Activated CD4-positive, alpha-beta T cell treated with anti-CD3 and anti-CD28 coated beads, Interleukin-2, amount 50 U/mL, for 16 hours (primary cell): ENCODE measurements at places on chromosomes 12 and 14.

DNA sequence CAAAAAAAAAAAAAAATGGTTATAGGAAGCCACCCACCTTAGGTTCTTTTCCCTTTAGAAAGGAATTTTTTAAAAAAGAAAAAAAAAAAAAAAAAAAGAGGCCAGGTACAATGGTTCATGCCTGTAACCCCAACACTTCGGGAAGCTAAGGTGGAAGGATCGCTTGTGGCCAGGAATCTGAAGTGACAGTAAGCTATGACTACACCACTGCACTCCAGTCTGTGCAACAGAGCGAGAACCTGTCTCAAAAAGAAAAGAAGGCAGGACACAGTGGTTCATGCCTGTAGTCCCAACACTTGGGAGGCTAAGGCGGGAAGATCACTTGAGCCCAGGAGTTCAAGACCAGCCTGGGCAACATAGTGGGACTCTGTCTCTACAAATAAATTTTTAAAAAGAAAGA is 36.0 kb downstream of the SPTLC2 start:
- no peak for DNase-seq

GRCh38 chr12:3227076-3227975 is 150.1 kb downstream of the TSPAN9 start:
- no peak for DNase-seq

GRCh38 chr14:22096514-22096895 is 422.9 kb upstream of the OR4E1 start:
- DNase-seq, result peak; percentile 35

- DNase-seq, result no peak
Observed at GRCh38 chr12:100851637-100852036, 57.1 kb downstream of the ANO4 start.

GRCh38 chr12:22043943-22044342 is 2.1 kb upstream of the CMAS start:
- no peak for DNase-seq

DNA sequence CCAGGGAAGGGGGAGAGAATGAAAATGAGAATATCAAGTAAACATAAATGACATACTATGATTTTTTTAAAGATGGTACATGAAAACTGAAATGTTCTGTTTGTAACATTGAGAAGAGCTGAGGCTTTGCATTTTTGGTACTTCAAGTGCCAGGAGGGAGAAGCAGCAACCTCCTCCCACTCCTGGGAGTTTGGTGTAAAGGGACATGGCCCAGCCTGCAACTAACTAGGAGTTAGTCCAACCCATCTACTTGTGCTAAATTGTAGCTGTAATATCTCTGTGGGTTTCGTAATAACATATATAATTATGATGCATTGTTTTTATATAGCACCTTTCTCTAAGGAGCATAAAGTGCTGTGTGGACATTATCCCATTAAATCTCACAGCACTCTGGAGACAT is 517.5 kb downstream of the NELL2 start:
- DNase-seq, result no peak

GRCh38 chr12:79438480-79439174 is 252.1 kb downstream of the PAWR start:
- no peak for DNase-seq

DNA sequence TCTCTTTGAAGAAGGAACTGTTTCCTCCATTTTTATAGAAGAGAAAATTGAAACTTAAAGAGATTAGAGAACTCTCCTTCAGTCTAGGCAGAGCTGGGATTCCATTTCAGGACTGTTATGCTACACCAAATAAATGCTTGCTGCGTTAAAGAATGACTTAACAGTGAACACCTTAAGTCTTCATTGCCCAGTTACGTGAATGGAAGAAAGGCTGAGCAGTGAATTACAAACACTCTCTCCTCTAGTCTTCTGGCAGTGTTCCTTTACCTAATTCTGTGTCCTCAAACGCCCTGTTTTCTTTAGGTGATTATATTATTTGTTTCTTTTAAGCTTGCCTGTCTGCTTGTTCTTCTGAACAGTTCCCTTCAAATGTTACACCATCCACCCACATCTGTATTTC is 59.7 kb downstream of the RCOR1 start:
- no peak for DNase-seq

GRCh38 chr14:91229743-91230200 is 14.7 kb downstream of the GPR68 start:
- peak; percentile 95 for DNase-seq

DNA sequence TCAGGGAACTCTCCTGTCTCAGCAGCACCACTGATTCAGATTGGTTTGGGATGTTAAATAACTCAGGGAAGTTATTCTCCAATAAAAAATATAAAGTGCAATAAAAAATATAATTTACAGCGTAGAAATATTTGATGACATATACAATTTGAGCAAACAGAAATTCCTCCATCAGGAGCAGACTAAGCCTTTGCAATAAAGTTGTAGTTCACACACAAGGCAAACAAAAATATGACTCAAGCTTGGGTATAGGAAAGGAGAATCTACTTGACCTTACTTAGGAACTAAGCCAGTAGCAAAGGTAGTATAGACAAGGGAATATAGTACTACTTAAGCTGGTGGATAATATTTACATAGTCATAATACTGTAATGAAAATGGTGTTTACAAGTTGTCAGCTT is 264.1 kb downstream of the KIF21A start:
- no peak for DNase-seq

GRCh38 chr12:111067498-111067897 is 147.1 kb upstream of the MYL2 start:
- no peak for DNase-seq

DNA sequence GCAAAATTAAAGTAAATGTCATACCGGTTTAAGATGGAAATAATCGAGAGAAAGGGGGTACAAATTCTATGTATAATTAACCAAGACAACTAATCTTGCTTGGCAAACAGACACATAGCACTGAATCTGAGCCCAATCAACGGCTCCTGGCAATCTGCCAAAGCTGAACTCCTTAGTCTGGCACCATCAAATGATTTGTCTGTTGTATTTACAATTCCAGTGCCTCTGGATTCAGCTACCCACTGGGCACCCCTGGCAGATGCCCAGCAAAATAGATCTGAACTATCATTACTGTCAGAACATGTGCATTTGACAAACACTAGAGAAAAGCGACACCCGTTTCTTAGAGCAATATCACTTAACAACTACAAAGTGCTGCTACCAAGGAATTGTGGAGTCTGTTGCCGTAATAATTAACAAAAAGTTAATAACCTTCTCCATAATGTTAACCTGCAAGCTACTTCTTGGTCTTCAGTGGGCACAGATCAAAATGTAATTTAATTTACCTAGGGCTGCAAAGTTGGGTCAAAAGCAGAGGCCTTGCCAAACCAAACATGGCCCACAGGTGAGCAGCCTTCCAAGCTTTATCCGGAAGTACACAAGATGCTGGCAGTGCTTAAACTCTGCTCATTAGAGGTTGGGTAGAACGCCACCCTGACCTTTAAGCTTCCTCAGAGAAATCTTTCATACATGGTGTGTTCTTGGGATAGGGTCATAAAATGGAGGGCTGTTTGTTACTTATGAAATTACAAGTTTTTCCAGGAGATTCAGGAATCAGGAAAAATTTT is 7.6 kb downstream of the EGLN3 start:
- no peak for DNase-seq

DNA sequence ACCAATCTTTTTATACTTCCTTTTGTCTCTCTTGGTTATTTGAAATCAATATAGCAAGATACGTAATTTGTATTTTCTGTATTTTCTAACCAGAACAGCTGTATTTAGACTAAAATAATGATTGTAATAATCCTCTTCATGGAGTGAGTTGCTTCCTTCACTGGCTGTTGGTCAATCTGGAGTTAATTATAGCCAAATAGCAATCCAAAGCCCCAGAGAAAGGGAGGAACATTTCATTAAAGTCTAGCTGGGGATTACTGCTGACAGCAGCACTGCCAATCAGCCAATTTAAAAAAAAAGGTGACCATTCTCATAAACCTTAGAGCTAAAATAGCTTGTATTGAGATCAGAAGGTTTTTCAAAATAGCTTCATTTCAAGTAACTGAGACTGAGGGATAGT is 118.0 kb downstream of the TRHDE start:
- DNase-seq, result no peak

DNA sequence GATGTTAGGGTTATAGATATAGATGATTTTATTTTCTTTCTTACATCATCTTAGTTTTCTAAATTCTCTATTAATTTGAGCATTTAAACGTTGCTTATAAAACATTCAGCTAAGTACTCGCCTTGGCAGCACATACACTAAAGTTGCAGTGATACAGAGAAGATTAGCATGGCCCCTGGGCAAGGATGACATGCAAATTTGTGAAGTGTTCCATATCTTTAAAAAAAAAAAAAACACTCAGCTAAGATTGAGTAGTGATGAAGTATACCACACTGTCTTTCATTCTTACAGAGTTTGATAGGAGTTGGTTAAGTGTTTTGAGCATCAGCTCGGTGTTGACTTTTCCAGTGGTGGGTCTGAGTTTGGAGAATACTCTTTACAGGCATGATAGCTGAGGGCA is 72.3 kb downstream of the FRMD6 start:
- DNase-seq, result no peak

GRCh38 chr12:77510985-77511384 is 319.7 kb upstream of the NAV3 start:
- DNase-seq, result no peak

DNA sequence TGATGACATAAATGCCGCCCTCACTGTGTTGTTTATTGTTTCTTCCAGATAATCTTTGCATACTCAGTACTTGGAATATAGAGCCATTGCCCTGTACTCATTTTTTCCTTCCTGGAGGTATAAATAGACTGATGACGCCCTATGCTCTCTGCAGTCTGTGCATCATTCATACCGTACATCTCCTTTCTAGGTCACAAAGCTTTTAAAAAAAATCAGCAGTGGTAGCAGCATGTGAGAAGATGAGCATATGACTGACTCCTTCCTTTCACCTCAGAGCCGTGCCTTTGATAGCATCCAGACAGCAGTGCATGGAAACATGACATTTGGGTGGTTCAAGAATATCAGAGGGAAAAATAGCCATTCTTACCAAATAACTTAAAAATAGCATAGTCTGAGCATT is 77.3 kb downstream of the PDE3A start:
- no peak for DNase-seq

DNA sequence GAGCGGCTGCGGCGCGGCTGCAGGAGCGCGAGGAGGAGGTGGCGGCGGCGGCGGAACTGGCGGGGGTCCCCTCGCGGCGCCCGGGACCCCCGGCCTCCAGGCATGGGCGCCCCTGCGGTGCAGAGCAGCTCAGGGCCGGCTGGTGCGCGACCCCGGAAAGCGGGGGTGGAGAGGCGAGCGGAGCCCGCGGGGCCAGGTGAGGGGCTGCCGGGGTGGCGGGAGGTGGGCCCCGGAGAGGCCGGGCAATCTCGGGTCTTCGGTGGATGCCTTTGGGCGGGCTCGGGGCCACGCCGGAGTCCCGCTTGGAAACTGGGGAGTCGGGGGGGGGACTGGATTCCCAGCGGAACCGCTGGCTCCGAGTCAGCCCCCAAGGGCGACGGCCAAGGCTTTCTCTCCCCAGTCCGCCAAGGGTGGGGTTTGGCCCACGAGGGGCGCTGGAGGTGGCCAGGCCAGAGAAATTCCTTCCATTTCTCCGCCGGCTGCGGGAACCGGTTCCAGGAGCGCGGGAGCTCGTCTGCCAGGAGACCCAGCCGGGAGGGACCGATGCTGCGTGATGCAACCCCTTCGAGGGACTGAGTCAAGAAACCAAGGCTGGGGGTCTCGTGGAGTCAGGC is 13.9 kb upstream of the NR4A1 start:
- DNase-seq, result no peak

DNA sequence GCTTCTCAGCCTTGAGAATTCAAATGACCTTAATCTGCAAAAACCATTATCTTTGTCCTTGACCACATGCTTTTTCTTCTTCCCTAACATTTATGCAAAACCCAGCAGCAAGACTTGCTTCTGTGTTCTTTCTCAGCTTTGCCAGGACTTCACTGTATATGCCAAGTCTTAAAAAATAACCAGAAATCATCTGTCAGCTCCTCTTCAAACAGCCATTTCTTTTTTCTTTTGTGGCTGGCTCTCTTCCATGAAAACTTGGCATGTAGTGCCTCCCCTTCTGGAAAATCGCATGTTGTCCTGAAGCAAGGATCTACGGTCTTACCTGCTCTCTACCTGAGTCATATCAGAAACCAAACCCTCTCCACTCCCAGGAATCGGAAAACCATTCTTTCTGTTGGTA is 364.9 kb downstream of the RPS29 start:
- no peak for DNase-seq

- DNase-seq, result no peak
Observed at GRCh38 chr12:68350753-68351152, 18.6 kb upstream of the MDM1 start.

DNA sequence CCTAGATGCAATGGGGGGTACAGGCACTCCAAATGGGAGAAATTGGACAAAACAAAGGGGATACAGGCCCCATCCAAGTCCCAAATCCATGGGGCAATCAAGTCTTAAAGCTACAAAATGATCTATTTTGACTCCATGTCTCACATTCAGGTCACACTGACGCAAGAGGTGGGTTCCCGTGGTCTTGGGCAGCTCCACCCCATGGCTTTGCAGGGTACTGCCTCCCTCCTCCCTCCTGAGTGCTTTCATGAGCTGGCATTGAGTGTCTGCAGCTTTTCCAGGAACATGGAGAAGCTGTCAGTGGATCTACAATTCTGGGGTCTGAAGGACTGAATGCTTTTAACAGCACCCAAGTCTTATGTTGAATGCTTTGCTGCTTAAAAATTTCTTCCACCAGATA is 274.5 kb upstream of the LRIG3 start:
- DNase-seq, result no peak

- DNase-seq, result no peak
Observed at GRCh38 chr12:47722136-47722834, 3.0 kb downstream of the ENDOU start.

DNA sequence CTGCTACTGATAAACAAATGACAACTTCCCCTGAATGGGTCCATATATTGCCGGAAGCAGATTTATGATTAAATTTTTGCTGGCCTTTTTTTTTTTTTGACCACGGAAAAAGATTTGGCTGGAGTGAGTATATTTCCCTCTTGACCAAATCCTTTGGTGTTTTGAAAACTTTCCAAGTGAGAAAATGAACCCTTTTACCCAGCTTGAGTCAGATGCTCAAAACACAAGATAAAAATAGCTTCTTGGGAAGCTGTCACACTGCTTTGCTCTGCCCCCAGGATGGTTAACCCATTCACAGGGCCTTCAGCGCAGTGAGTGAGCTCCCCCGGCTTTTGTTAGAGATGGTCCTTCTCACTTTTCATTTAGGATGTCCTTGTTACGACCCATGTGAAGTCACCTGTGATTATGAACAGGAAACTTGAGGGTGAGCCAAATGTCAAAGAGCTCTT is 224.3 kb downstream of the PELI2 start:
- DNase-seq, result no peak

GRCh38 chr12:89574736-89575208 is 48.9 kb upstream of the POC1B start:
- DNase-seq, result no peak

DNA sequence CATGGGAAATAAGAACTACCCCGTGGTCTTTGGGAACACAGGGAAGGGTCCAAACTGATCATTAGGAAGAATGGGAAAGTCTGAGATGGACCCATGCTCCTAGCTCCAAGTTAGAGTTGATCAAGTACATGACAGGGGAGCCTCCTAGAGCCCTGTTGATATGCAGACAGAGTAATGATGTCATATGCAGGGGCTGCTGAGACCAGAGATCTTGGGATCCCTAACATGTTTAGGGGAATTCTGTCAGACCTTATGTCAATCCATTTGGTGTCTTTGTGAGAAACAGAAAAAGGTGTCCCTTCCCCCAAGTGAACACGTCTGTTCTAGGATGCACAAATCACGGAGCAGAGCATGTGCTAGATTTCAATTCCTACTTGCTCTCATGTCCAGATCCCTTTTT is 6.6 kb downstream of the SLC25A21 start:
- DNase-seq, result no peak
